ENCODE measurements at places on chromosomes 5 and 9. TPM values are rescaled to one million over a fixed set of nuclear protein-coding genes. Genes with fewer than 3 reads are reported as not detected.

AGGF1 gene
- 16.0 TPM for total RNA-seq

ROPN1L gene
- total RNA-seq, result not detected

ANKRD20A1 gene
- total RNA-seq, result 1.6 TPM

TAF11L10 gene
- total RNA-seq, result not detected

PCDHB1 gene
- not detected for total RNA-seq

ALDH1A1 gene
- 19.8 TPM for total RNA-seq

CD274 gene
- total RNA-seq, result 9.0 TPM

IL3 gene
- not detected for total RNA-seq
